ENCODE measurements at places on chromosomes 13 and 19.

DNA sequence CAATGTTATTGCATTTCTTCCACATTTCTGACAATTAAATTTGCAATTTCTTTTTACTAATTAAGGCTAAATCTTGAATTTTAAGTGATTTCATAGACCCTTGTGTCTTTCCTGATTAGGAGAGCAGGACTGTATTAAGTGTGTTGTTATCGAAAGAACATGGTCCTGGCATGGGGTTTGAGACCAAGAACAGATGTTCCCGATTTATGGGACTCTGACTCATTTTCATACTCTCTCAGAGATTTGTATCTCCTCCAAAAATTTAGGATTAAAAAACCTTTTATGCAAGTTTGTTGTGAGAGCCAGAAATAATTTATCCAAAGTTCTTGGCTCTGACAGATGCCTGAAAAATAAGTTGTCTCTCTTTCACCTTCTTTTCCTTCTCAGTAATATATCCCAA, 589.3 kb upstream of the ARGLU1 start:
- DNase-seq, result peak; percentile 40

- DNase-seq, result no peak
Observed at GRCh38 chr19:6802336-6803035, 30.0 kb downstream of the VAV1 start.

DNA sequence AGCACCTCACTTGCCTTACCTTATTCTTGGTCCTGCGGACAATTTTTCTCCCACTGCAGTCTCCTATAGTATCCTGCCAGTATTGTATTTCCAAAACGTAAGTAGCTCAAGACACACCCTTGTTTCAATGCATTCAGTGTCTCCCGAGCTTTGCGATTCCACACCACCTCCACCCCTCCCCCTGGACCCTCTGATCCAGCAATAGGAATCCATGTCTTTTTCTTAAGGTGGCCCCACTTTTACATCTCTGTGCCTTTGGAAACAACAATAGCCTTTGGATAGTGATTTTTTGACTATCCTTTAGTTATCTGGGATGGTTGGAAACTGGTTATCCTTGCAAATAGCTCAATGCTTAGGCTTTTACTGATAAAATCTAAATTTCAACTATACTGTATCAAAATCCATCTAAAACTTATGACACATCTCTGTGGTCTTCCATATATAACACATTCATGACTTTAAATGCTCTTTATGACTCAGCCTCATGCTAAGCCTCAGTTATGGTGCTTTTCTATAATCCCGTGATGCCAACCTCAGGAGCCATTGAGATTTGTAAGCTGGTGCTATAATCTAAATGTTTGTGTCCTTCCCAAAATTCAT, 27.1 kb downstream of the FAM216B start:
- DNase-seq, result peak; percentile 89

DNA sequence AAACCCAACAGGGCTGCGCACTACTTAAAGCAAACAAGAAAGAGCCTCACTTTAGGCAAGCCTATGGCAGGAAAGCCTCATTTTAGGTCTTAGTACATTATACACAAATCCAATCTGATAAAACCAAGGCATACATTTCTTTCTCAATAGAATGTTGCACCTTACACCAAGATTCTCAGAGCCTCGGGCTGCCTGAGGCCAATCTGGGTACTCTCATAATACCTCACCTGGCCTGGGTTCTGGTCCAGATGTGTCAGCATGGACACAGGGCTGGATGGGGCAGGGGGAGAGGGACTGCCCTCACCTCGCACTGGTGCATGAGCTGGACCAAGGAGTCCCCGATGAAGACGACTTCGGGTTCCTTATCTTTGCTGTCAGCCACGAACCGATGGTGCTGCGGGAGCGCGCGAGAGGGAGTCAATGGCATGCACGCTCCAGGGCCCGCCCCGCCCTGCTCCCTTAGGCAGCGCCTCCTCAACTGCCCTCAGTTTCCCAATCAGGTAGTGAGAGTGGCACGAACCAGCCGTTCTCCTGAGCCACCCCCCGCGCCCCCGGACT, at the start of gene PRR19:
Gene PRR19 (plus strand): TSS at position 487 of the 558 bp plus-strand sequence. CDS start 7,453 bp downstream, outside the sequence.
- no peak for DNase-seq

- peak; percentile 97 for DNase-seq
Observed at GRCh38 chr13:85497652-85498051, 301.6 kb downstream of the SLITRK6 start.

GRCh38 chr13:82867284-82867683, 1015.0 kb downstream of the SLITRK1 start:
- no peak for DNase-seq

DNA sequence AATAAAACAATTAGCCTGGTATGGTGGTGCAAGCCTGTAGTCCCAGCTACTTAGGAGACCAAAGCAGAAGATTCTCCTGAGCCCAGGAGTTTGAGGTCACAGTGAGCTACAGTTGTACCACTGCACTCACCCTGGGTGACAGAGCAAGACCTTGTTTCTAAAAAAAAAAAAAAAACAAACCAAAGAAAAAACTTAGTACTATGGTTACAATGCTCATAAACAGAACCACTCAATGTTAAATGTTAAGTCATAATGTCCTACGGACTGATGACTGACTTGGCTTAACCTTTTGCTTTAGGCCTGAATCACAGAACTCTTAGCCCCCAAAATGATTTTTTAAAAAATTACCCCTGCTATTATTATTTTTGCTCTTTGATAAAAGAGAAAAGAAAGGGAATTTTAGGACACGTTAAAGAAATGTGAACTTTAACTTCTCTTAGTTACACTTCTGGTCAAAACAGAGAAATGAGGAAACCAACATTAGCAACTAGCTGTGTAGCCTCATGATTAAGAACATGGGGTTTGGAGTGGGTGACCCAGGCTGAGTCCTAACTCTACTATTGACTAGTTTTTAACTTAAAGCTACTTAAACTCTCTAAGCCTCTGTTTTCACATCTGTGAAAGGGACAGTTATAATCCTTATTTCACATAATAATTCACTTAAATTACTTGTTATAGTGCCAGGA, 13.7 kb upstream of the ELF1 start:
- no peak for DNase-seq

GRCh38 chr13:113364311-113364889, 470 bp upstream of the GRTP1 start:
- DNase-seq, result no peak

- no peak for DNase-seq
Observed at GRCh38 chr19:33719366-33720154, 77.1 kb upstream of the KCTD15 start.

DNA sequence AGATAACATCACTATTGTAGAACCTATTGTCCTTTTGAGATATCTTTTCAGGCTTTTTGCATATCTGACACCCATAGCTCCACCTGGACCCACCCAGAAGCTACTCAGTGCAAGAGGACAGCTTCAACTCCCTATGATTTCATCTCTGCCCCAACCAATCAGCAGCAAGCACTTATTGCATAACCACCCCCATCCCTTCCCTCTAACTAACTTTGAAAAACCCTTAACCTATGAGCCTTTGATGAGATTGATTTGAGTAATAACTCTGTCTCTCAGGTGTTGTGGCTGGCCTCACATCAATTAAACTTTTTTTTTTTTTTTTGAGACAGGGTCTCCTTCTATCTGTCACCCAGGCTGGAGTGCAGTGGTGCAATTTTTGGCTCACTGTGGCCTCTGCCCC, 13.4 kb upstream of the MTRF1 start:
- DNase-seq, result no peak

DNA sequence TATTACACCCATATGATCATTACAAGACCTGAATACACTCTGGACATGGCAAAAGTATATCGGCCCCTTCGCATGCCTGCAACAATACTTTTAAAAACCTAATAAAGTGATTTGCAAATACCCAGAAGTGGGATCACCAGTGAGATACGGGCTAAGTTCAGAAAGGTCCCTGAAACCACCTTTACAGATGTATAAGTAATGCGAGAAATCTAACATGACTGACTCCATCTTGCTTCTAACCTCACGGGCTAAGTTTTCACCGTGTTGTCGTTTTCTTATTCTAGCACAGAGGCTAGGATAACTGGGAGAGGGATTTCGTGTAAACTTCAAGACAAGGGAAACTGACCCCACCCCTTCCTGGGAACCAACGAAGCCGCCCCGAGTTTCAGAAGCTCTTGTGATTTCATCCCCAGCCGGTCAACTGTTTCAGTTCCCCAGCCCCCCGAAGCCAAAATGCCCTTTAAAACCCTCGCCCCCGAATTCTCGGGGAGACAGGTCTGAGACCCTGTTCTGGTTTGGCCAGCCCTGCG, 703 bp downstream of the NEK3 start:
- DNase-seq, result peak; percentile 53

GRCh38 chr19:4976401-4977298, 7.7 kb downstream of the KDM4B start:
- DNase-seq, result peak; percentile 58

DNA sequence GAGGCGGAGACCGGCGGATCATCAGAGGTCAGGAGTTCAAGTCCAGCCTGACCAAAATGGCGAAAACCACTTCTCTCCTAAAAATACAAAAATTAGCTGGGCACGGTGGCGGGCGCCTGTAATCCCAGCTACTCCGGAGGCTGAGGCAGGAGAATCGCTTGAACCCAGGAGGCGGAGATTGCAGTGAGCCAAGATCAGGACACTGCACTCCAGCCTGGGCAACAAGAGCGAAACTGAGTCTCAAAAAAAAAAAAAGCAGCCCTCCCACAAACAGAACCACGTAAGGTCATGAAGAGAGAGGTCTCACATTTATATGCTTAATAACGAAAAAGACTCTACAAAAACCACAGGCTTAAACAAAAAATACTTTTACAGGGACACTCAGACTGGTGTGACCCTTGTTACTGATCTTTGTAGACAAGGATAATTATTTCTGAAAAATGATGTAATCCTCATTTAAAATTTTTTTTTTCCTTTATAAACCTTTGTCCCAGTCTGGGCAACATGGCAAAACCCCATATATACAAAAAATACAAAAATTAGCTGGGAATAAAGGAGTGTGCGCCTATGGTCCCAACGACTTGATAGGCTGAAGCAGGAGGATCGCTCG, 909 bp upstream of the ZNF77 start:
- DNase-seq, result no peak

DNA sequence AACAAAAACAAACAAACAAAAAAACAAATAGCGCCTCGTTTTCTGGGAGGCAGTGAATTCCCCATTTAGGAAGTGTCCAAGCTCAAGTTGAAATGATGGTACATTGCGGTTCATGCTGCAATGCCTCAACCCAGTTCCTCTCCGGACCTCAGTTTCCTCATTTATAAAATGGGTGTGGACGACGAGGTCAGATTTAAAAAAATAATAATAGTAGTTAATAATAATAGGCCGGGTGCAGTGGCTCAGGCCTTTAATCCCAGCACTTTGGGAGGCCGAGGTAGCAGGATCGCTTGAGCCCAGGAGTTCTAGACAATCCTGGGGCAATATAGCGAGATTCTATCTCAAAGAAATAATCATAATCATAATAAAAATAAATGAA, 15.5 kb upstream of the ERCC1 start:
- no peak for DNase-seq

DNA sequence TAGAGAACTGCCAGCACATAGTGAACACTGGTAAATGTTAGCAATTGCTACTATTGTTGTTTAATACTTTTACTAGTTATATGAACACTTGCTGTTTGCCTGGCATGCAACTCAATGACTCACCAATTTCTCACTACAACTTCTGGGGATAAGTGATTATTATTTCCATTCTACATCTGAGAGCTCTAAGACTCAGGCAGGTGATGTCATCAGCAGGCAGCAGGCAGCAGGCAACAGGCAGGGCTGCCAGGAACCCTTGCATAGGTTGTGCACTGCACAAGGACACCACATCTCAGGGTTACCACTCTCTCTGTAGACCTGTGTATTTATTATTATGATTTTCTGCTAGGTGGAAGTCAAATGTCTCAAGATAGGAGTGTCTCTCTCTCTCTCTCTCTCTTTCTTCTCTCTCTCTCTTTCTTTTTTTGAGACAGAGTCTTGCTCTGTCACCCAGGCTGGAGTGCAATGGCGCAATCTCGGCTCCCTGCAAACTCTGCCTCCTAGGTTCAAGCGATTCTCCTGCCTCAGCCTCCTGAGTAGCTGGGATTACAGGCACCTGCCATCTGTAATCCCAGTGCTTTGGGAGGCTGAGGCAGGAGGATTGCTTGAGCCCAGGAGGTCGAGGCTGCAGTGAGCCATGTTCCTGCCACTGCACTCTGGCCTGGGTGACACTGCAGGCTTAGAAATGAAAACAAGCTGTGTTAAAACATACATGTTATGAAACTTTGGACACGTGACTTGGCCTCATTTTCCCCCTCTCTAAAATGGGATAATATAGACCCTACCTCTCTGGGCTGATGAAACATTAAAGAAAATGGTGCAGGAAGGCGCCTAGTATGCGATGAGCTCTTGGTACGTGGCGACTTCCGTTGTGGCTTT, 22.7 kb downstream of the HPN start:
- peak; percentile 60 for DNase-seq

DNA sequence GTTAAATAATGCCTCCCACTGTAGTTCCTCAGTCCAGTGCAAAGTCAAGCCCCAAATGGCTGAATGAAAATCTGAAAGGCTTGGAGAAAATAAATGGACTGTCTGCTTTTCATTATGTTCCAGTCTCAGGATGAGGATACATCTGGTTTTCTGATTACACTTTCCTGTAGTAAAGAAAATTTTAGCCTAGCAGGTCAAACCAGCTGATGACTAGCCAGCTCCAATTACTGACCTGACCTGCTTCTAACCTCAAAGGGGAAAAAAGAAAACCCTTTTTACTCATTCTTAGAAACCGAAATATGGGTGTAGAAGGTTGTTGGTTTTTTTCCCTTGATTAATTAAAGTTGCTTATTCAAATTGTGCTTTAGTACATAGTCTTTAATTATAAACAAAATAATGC, 418.4 kb downstream of the EFNB2 start:
- DNase-seq, result peak; percentile 48

DNA sequence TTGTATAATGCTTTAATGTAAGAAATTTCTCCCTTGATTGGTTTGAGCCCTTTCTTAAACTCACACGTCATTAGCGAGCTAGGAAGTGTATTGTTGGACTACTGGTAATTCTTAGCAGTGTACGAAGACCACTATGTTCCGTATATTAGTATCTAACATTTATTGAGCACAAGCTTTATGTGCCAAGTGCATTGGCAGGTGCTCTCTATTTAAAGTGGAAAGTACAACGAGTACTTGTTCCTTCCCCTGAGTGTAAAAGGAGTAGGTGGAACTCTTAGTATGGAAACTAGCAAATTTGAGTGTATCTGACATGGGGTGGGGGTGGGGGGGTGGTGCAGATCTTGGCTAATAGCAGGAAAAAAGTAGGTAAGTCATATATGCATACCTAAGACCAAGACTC, 594.7 kb downstream of the FGF9 start:
- DNase-seq, result no peak

DNA sequence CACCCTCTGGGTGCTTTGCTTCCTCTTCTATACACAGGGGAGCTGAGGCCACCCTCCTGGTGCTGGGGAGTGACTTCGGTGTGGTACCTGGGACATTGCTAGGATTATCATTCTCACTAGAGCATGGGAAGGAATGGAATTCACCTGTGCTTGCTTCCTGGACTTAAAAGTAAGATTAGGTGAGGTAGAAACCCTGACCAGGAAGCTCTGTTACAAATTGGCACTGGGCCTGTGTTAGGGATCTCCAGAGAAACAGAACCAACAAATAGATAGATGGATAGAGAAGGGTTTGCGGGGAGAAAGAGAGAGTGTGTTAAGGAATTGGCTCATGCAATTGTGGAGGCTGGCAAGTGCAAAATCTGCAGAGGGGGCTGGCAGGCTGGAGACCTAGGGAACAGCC, 13.9 kb upstream of the SIAH3 start:
- no peak for DNase-seq

- DNase-seq, result peak; percentile 73
Observed at GRCh38 chr13:95355494-95355893, 54.2 kb upstream of the ABCC4 start.

GRCh38 chr13:93549326-93550005, 322.9 kb downstream of the GPC6 start:
- peak; percentile 31 for DNase-seq

GRCh38 chr13:43354153-43354945, 331.0 kb downstream of the DNAJC15 start:
- DNase-seq, result peak; percentile 67
